ENCODE measurements at places on chromosomes 5 and 9.

DNA sequence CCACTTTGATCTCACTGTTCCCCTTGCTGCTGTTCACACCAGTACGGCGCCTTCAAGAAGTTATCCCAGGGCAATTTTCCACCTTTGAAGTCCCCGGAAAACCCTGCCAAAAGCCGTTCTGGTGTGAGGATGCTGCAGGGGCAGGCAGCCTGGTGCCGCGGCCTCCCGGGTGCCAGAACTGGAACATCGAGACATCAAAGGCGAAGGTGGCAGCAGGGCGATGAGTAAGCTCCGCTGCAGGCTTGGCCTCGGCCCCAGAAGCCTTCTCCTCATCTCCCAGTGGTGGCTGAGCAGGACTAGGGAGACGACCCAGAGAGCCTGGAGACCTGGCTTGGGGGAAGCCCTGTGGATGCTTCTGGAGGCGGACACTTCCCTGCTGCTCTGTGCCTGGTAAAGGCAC is 115.3 kb upstream of the MSX2 start:
- no peak for DNase-seq

- DNase-seq, result no peak
These were observed 352.3 kb upstream of the CCNH start for GRCh38 chr5:87765009-87765408.

DNA sequence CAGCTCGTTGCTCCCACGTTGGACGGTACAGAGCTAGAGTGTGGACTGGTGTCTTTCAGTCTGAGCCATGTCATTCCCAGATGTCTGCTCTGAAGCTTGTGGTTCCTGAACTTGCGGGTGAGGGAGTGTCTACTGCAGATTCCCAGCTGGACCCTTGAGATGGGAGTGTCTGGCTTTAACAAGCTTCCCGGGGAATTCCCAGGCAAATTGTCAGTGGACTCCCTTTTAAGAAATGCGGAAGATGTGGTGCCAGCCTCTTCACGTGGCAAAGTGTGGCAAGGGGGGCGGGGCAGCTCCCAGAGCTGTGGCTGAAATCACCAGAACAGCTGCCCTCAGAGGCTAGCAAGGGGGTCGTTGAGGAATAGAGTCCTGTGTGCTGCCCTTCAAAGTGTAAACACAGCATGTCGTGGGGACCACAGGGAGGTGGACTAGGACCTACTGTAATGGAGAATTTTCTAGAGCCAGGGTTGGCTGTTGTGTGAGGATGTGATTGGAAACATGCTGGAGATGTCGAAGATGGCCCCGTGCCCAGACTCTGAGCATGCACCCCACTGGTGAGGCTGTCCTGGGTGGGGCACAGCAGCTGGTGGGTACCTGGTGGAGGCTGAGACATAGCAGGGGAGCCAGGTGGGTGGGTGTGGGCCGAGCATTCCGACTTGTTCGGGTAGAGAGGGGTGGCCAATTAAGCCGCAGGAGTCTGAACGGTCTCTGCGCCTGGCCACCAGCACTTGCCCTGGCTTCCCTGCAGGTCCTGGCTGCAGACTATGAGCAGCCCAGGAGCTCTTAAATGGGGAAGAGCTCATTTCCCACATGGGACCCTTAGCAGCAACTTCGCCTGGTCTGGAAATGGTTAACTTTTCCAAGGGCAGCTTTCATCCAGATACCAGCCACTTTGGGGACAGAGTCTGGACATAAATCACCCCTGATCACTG is 37.4 kb downstream of the PRRX2 start:
- no peak for DNase-seq

DNA sequence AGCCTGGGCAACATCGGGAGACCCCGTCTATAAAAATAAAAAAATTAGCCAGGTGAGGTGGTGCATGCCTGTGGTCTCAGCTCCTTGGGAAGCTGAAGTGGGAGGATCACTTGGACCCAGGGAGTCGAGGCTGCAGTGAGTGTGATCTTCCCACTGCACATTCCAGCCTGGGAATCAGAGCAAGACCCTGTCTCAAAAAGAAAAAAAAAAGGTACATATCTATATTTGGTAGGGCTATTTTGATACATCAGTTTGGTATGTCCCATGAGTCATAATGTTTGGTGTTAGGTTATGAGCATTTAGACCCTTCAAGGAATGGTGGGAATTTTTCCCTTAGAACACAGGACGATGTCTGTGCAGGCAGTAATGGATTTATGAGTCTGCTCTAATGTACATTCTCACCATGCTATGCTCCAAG is 55.3 kb upstream of the POU4F3 start:
- DNase-seq, result no peak
